ENCODE measurements at places on chromosomes 4 and X.

DNA sequence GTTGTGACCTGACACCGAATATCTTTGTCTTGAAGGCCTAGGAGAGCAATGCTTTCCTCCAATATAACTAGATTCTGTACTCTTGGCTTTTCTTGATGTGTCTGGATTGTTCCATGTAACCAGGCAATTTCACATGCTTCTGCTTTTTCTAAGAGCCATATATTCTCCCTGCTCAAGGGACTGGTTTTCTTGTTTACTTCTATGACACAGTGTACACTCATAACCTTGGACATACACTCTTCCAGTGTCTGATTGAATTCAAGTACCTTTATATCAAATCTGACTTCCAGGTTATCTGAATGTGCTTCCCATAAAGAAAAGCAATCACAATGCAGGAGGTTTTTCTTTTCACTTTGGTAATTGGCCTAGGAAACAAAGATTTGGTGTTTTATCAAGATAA, 17.4 kb upstream of the EIF4E start:
- no peak for DNase-seq

DNA sequence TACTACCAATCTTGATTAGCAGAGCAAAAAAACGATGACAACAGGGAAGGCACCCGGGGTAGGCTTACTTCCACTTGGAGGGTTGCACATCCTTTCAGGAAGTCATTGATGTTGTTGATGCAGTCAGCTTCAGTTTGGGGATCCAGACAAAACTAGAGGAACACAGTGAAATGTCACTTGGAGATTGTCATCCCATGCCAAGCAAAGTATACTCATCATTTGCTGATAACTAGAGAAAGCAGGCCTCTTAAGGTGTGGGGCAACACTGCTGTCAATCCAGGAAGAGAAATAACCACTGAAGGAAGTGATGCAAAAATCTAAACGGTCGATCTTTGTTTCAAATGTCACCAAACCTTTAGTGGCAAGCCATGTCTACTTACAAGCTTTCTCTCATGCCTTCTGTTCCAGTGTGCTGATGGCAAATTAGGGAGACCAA, 1.4 kb downstream of the ARHGEF6 start:
- DNase-seq: no peak

DNA sequence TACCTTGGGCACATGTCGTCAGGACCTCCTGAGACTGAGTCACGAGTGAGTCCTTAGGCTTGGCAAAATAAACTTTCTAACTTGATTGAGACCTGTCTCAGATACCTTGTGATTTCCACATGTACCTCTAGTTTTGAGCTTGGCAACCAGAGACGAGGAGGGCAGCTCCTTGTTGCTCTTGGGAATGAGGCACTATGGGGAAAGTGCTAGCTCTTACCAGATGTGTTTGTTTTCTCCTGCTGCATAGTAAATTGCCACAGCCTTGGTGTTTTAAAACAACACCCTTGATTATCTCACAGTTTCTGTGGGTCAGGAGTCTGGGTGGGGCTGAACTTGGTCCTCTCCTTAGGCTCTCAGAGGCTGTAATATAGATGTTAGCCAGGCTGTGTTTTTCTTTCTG, 59.1 kb upstream of the MAML3 start:
- no peak for DNase-seq

DNA sequence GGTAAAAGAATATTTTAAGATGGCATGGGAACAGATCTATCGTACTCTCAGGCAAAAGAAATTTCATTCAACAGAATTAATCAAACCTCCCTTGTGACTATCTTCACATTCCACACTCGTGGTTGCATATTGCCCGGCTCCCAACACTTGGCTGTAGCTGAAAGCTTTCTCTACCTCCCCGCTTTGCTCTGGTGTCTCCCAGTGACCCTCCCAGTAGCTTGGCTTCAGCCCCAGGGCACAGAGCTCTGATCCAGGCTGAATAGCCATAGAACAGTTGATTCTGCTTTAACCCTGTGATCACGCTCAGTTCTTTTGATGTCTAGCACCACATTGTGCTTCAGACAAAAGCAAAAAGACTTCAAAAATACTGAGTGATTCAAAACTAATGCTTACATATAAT, 24.6 kb downstream of the SLC7A11 start:
- DNase-seq: no peak

DNA sequence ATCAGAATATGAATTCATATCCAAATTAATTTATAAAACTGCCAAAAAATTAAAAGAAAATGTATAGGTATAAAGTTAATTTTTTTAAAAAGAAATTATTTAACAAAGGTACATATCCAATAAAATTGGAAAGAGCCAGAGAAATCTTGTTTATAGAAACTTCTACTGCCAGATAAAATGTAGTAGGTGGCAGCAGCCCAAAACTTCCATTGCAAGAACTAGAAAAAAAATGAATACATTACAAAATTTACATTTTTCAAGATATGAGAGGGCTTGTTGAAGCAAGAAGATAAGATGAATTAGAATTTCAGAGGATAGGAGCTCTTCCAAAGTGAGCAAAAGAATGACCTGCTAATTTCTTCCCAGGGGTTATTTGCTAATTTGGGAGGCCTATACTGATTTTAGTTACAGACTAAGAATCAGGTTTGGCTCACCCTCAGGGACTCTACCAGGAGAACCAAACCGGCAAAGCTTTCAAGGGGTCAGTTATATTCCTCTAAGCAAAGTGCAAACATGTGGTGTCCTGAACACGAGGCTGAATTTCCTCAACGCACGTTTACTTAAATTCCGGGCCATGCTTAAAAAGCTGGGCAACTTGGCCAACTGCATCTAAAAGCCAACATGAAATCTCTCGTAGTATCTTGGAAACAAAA, 17.5 kb downstream of the ANKRD50 start:
- no peak for DNase-seq

DNA sequence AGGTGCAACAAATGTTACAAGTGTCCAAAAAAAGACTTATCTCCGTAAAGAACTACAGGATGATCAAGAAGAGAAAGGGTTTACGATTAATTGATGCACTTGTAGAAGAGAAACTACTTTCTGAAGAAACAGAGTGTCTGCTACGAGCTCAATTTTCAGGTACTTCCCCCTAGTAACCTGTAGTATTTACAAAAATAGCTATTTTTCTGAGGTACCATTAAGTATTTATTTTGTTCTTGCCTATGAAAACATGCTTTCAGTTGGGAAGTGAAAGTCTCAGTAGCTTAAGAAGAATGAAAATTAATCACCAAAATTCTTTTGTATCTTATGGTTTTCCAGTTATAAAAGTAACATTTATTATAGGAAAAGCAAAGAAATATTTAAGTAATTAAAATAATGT, 5.9 kb downstream of the THAP9 start:
- DNase-seq: no peak

- DNase-seq: no peak
Measured at GRCh38 chr4:1715002-1715758, 3.1 kb upstream of the SLBP start.

All from fibroblast of skin of back (primary cell).